ENCODE measurements at places on chromosomes 4 and X.

GRCh38 chr4:17500574-17500973 is 11.3 kb downstream of the QDPR start:
- DNase-seq, result no peak

DNA sequence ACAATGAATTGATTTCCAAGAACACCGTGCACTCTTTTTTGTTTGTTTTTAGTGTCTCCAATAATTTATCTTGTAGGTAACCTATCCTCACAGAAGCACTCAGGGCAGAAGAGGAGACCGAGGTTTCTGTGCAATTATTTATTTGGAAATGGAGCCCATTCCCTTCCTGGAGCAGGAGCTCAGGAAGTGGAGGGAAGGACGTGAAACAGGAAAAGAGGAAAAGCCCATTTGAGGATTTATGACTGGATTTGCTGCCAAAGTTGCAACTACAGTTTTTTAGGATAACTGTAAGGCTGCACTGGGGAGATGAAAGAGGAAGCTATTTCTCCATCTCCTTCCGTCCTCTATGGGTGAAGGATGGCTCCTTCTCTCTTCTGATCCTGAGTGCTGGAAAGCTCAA is 31.7 kb upstream of the MXRA5 start:
- DNase-seq, result no peak

- no peak for DNase-seq
Observed at GRCh38 chr4:104642521-104642920, 147.8 kb upstream of the CXXC4 start.

DNA sequence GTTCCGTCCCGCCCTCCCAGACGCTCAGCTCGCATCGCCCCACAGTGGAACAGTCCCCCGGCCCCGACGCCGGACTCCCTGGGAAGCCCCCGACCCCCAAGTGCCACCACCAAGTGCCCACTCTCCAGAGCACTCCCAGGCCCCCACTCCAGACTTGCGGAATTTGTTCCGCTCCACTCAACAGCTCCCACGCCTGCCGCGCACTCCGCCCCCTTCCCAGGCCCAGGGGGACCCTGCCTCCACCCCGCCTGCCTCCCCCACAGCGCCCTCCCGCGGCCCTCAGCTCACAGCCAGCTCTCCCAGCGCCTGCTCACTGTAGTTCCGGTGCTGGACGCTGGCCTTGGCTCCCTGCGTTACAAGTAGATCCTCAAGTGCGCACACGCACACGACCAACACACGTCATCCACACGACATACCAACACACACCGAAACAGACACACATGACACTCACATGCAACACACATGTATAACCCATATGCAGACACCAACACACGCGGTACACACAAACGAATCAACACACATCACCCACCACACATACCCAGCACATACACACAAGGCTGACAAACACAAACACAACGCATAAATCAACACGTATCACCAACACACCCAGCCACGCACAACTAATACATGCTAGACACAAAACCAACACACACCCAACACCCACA is 8.0 kb downstream of the MSX1 start:
- DNase-seq, result no peak

GRCh38 chr4:149264093-149264733 is 551.4 kb downstream of the IQCM start:
- DNase-seq, result no peak

DNA sequence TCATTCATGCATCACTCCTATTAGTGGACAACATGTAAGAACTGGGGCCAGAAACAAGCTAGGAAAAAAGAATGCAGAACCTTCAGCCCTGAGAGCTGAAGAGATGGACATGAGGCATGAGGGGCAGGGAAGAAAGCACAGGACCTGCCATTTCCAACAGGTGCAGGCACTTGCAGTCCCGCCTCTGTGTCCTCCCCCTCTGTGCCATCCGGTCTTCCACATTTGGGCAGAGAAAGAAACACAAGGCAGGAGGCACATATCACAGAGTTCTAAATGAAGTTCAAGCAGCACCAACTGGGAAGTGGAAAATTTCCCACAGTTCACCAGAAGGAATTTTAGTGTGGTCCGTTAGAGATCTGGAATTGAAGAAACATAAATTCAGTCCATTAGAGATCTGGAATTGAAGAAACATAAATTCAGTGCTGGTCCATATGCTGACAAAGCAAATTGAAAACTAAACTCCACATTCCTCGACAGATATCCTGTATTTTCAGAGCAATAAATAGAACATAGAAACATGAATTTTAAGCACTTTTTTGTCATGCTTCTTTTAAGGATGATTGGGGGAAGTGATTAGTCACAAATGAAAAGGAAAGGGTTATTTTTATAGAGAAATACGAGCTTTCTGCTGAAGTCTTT is 57.2 kb upstream of the DAPP1 start:
- no peak for DNase-seq

DNA sequence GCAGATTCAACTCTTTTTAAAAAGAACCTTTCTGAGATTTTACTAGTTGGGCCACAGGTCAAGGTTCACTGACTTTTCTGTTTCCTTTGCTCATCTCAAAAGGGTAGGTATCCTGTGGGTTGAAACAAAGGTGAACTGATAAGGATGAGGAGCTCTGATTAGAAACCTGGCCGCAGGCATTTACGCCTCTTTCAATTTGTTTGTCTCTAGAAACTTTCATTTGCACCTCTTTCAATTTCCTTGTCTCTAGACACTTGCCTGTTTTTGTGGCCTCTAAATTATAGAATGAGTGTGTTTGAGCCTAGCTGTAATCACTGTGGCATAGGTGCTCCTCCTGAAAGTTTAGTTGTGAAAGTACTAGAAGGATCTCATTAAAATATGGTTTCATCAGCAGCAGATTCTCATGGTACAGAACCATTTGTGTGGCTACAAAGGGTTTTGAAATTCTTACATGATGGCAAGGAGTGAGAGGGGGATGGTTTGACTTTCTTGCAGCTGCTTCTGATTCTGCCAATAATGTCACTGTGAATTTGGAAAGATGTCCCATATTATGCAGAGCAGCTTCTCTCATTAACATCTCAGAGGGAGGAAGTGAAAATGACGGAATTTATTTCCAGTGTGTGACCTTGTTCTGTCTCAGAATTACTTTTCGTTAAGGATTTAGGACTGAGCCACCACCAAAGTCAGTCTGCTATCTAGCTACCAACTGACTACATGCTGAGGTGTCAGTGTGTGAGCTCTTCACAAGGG is 142.2 kb downstream of the SH2D1A start:
- DNase-seq, result no peak

DNA sequence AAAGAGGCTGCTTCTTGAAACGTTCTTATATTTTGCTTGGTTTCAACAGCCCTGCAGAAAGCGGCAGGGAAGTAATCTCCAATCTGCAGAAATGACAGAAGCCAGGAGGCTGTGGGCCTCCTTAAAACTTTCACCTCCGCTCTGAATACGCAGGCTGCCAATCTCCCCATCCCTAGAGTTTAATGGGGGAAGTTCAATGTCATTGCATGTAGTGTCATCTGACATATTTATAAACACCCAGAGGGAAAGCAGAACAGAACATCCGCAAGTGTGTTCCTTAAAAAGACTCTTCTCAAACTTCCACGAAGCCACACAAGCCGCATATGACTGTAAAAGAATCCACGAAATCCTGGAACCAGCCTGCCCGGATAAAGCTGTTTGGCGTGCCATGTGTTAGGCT is 148.8 kb upstream of the TBL1X start:
- DNase-seq, result no peak

- no peak for DNase-seq
Observed at GRCh38 chrX:131828482-131828881, 194.6 kb upstream of the STK26 start.

- no peak for DNase-seq
Observed at GRCh38 chr4:36207831-36208520, 36.3 kb downstream of the ARAP2 start.

DNA sequence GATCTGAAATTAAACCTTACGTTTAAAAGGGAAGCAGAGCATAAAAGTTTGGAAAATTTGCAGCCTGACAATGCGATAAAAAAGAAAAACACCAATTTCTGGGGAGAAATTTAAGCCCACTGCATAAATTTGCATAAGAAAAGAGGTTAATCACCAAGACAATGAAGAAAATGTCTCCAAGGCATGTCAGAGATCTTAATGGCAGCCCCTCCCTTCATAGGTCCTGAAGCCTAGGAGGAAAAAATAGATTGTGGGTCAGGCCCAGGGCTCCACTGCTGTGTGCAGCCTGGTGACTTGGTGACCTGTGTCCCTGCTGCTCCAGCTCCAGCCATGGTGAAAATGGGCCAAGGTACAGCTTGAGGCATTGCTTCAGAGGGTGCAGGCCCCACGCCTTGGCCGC is 264.0 kb upstream of the CT83 start:
- no peak for DNase-seq

- no peak for DNase-seq
Observed at GRCh38 chr4:151673908-151674520, 86.8 kb downstream of the GATB start.

GRCh38 chr4:182142176-182143085 is 100.8 kb upstream of the TENM3 start:
- DNase-seq, result no peak

- DNase-seq, result no peak
Observed at GRCh38 chrX:135178636-135179035, 7.4 kb upstream of the CT55 start.

DNA sequence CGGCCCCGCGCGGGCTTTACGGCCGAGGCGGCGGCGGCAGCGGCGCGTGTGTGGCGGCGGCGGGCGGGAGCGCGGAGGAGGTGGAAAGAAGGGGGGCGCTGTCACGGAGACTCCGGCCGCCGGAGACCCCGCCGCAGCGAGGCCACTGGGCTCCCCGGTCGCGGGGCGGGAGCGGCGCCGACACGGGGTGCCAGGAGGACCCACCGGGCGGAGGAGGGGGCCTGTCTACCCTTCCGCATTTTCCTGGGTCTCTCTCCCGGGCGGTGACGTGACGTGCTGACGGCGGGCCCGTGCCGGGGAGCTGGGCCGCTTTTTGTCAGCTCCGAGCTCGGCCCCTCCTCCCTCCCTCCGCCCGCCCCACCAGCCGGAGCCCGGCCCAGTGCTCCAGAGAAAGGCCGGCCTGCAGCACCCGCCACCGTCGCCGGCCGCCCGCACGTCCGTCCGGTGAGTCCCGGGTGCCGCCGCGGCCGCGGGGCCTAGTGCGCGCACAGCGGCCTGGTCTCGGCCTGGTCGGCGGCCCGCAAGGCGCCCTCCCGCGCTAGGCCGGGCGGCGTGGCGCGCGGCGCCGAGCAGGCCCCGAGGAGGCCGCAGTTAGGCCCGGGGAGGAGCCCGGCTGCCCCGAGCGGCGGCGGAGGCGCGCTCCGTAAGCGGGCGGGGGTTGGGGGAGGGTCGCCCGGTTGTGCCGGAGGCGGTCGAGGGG is at the start of gene ZFX:
Gene ZFX, plus strand, starts transcription at position 379 of the 700 bp plus-strand sequence. CDS start 23,014 bp downstream, outside the sequence.
- peak; percentile 66 for DNase-seq

DNA sequence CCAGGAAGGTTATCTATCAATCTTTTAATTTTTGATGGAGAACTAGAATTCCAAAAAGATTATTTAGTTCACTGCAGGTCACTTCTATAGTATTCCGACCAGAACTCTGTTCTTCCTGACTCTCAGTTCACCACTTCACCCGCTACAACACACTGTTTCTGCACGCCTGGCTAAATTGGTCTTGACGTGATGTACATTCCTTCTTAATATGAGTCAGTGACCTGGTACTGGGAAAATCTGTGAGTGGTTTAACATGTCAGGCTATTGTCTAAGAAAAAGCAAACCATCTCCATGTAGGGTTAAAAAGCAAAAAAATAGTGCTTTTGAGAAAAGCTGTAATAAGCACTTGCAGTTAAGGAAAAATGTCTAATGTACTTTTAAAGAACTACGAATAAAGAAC is 120.4 kb downstream of the NDST3 start:
- DNase-seq, result no peak

DNA sequence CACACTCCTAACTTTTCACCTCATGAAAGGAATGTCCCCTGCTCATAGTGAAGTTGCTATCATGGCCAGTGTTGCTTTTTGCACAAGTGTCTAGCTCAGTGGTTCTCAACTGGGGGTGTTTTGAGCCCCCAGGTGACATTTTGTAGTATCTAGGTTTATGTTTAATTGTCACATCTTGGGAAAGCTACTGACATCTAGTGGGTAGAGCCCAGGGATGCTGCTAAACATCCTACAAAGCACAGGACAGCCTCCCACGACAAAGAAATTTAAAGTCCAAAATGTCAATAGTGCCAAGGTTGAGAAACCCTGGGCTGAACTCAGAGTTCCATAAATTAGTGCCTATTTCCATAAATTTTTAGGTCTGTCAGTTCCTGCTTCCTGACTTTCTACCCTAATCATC is 70.7 kb upstream of the HCCS start:
- no peak for DNase-seq

- DNase-seq, result no peak
Observed at GRCh38 chr4:38625508-38625907, 38.5 kb upstream of the KLF3 start.

GRCh38 chr4:2931512-2932301 is 31.5 kb downstream of the NOP14 start:
- peak; percentile 38 for DNase-seq

DNA sequence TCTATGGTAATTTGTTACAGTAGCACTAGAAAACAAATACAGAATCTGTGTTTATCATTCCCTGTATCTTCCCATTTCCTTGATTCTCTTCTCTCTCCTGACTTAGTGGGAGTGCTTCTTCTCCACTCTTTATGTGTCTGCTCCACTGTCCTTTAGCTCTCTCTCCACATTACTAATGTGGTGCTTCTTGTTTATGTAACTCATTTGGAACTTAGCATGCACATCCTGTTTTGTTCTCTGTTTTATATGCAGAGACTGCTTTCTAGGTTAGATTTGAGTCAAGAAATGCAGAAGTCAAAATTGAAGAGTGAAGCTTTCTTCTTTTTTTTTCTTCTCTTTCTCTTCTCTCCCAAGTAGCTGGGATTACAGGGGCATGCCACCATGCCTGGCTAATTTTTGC is 25.9 kb downstream of the ADH1A start:
- no peak for DNase-seq

- DNase-seq, result no peak
Observed at GRCh38 chr4:55794053-55794452, 25.5 kb upstream of the EXOC1L start.

DNA sequence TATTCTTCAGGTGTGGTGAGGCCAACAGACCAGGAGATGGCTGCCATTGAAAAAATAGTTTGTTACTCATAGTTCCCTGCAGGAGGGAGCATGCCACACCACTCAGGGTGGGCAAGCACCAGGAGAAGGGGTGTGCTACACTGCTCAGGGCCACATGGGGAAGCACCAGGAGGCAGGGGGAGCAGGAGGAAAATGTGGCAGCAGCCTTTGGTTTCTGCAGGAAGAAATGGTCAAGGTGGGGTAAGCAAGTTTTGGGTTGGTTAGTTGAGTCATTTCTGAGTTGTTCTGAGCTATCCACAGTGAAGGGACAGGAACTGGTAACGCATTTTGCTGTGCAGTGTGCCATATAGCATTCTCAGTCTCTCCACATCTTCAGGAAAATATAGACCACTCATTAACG is 23.8 kb downstream of the FGFBP1 start:
- no peak for DNase-seq
